Cardiac fibroblast (primary cell): ENCODE measurements at places on chromosomes 16 and 17.

- DNase-seq, result no peak
Measured at GRCh38 chr16:980595-980854, 1.0 kb upstream of the SOX8 start.

DNA sequence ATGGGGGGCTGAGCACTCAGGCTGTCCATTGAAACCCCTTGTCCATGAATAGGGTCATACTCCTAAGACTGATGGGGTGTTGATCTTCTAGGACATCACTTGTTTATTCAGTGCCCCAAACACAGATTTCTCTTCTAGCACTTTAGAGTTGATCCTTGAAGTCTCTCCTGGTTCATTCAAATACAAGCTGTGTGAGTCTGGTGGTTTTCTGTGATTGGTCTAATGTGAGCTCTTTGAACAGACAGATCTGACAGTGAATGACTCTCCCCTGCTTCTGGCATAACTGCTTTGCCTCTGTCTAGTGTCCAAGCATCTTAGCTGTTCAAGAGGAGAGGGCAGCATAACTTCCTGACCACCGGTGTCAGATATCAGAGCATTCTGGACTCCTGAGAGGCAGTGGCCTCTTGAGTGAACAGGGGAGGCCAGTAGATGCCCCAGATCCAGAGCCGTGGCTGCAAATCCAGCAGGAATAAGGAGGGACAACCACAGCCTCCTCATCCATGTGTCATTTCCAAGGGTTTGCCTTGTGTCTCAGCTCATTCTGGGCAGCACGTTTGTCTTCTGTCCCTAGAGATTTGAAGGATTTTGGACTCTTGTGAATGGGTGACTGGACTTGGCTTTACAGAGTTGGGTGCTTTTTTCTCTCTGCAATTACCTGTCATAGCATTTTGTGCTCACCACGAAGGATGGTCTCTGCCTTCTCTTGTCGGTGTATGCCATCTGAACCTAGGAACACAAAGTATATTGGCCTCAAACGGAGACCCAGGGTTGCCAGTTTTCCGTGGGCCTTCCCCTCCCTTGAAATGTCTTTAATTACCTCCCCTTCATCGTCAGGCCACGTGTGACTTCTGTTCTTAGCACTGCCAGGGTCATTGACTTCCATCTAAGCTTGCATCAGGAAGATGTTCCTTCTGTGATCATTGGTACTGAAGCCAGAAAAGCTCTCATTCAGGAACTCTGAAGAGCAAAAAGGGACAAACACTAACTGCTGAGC lies 13.9 kb upstream of the CLEC18C start:
- no peak for DNase-seq

GRCh38 chr16:54454616-54455015 lies 168.0 kb upstream of the IRX3 start:
- no peak for DNase-seq

GRCh38 chr16:12965274-12965804 lies 63.9 kb downstream of the SHISA9 start:
- no peak for DNase-seq

- peak; percentile 7 for DNase-seq
Measured at GRCh38 chr17:55273579-55274354, 9.0 kb downstream of the HLF start.

DNA sequence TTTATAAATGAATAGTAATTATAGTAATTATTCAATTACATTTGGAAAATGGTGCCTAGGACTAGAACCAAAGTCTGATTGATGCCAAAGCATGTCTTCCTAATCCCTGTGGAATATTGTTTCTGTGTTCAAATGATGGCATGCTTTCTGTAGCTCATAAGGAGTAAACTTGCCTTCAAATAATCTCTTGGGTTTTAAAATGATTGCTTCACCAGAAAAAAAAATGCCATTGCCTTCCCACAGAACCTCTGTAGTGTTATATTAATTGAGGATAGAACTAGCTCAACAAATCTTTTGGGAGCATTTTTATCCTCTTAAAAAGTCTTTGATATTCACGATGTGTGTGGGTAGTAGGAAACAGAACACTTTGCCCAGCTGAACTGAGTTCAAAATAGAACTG lies 7.7 kb upstream of the TMEM100 start:
- peak; percentile 35 for DNase-seq

- no peak for DNase-seq
Measured at GRCh38 chr16:27483624-27484023, 66.1 kb downstream of the GTF3C1 start.

GRCh38 chr16:14024283-14024682 lies 46.8 kb upstream of the MRTFB start:
- peak; percentile 68 for DNase-seq

DNA sequence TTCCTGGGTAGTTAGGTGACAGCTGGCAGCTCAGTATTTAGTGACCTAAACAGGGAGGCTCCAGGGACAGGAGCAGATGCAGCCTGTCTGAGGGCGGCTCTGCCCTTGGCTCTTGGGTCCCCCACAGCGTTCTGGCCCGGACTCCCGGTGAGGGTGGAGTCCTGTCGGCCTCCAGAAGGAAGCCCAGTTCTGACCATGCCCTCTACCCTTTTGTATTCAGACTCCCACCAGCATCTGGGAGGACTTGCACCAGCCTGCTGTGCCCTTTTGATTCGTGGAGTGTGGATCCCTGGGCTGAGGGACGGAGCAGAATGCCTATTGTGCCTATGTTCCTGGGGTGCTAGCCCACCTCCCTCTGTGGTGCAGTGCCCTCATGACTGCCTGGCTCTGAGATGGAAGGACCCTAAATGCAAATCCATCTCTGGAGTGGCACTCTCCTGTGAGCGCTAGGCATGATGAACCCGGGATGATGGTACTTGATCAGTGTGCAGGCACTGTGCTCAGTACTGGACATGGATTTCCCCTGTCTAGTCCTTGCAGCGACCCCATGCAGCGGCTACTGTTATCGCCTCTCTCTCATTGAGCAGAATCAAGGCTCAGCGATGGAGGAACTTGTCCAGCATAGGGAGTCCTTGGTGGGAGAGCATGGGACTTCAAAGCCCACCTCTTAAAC lies 123.1 kb downstream of the SNX29 start:
- DNase-seq, result no peak

- DNase-seq, result no peak
Measured at GRCh38 chr16:57361404-57361803, 2.8 kb downstream of the CCL22 start.

- no peak for DNase-seq
Measured at GRCh38 chr17:35876534-35876933, 3.6 kb downstream of the CCL5 start.

- DNase-seq, result peak; percentile 91
Measured at GRCh38 chr17:81977211-81977808, at the start of gene ASPSCR1. ASPSCR1 (plus strand) TSS chr17:81977629; CDS start chr17:81977647, 18 bp downstream.

DNA sequence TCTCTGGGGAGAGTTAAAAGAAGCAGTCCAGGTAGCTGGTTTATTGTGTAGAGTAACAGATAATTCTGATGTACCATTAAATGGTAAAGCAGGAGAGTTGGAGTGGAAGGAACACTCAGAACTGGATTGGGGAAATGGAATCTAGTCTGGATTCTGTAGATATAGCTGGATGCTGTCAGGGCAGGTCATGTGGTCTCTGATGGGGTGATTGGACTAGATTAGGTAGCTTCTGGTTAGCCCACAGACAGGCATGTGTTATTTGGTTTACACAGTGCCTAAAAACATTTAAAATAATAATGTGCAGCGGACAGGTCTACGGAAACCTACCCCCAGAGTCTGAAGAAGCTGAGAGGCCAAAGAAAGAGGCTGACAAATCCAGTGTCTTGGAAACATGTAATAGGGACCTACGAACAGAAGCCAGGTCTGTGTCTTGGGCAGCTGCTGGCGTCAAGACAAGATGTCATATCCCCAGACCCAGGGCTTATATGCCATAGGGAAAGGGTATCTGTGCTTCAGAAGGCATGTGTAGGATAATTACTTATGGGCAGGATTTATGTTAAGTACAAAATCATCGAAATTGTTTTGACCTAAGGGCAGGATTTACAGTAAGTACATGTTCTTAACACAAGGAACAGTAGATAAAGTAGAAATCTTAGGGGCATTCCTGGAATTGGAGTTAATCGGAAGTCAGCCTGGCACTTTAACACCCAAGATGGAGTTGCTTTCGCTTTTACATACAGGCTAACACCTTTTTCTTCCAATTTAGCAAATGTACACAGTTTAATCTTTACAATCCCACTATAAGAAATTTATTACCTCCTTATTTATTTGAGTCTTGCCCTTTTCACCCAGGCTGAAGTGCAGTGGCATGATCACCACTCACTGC lies 12.4 kb downstream of the LUC7L3 start:
- DNase-seq, result no peak

DNA sequence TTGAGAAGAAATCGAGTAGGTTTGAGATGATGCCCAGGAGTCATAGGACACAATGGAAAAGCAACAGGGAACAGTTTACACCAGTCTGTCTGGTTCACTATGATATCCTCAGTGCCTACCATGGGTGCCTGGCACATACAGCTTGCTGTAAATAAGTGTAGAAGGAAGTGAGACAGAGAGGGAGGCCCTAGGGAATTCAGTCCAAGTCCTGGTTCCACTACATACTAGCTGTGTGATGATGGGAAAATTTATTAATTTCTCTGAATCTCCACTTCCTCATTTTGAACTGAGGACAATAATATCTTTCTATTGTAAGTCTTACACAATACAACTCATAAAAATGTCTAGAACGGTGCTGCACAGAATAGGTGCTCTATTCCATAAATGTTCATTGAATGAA lies 53.3 kb upstream of the LYRM9 start:
- no peak for DNase-seq

GRCh38 chr16:71338632-71339031 lies 19.9 kb upstream of the CALB2 start:
- DNase-seq, result no peak

DNA sequence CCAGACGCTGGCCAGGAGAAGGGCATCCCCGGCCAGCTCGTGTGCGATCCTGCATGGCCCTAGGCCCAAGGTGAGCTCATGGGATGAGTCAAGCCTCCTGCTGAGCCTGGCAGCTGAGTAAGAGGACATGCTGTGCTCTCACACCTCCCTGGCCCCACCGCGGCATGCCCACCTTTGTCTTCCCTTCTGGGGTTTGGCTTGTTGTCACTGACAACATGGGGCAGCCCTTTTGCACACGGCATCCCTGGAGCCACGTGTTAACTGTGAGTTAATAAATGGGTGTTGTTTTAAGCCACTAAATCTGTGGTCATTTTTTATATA lies 8.9 kb upstream of the TNS4 start:
- DNase-seq, result peak; percentile 93

- DNase-seq, result peak; percentile 58
Measured at GRCh38 chr17:35684055-35684802, 47.2 kb upstream of the RASL10B start.

GRCh38 chr17:53819956-53820355 lies 2.8 kb upstream of the KIF2B start:
- no peak for DNase-seq
